ENCODE measurements at places on chromosomes 2 and 18. TPM values are rescaled to one million over a fixed set of nuclear protein-coding genes. Genes with fewer than 3 reads are reported as not detected.

GRCh38 chr18:70386582-70386981, 97.7 kb downstream of the SOCS6 start:
- no peaks in the 10 kb centered on the region for H3K27me3 ChIP-seq
- H3K4me1 ChIP-seq: peaks cover 1% of the 10 kb centered on the region
- H3K4me3 ChIP-seq: no peak overlapping the region
- no peak for DNase-seq
- H3K36me3 ChIP-seq: no peaks in the 10 kb centered on the region

DNA sequence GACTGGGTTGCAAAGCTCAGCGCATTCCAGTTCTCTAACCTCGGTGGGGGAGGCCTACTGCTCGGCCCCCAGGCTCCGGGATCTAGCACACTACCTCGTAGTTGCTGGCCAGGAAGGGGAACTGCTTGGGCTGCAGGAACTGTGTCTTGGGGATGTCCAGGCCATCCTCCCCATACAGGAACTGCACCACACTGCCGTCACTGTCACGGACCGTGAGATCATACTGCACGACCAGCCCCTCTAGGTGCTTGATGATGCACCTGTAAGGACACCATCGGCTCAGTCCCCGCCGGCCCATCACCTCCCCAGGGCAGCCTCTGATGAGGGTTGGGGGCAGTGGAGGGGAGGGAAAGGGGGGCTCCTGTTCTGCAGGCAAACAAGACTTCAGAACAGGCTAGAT, 61.6 kb downstream of the POLR1A start:
- DNase-seq: no peak
- H3K4me3 ChIP-seq: no peak overlapping the region
- H3K27ac ChIP-seq: no peak overlapping the region
- no peaks in the 10 kb centered on the region for H3K4me1 ChIP-seq
- no peaks in the 10 kb centered on the region for H3K27me3 ChIP-seq

GRCh38 chr2:229996320-229996719, 72.4 kb downstream of the SLC16A14 start:
- no peaks in the 10 kb centered on the region for H3K27me3 ChIP-seq
- no peaks in the 10 kb centered on the region for H3K4me1 ChIP-seq
- no peak for DNase-seq
- H3K4me3 ChIP-seq: no peak overlapping the region

GRCh38 chr2:163934131-163934530, 198.3 kb upstream of the FIGN start:
- no peaks in the 10 kb centered on the region for H3K36me3 ChIP-seq
- no peak for DNase-seq
- H3K27me3 ChIP-seq: no peaks in the 10 kb centered on the region
- no peak overlapping the region for H3K27ac ChIP-seq
- H3K4me1 ChIP-seq: no peaks in the 10 kb centered on the region

Gene CCL20
- 3.6 TPM for total RNA-seq

- H3K4me1 ChIP-seq: peaks cover 42% of the 10 kb centered on the region
- H3K27me3 ChIP-seq: no peaks in the 10 kb centered on the region
- peak overlapping the region; percentile 79 for H3K4me3 ChIP-seq
- DNase-seq: no peak
- no peaks in the 10 kb centered on the region for H3K36me3 ChIP-seq
Measured at GRCh38 chr2:191013682-191013931, 364 bp downstream of the STAT1 start.

Gene UPP2
- total RNA-seq: not detected
